ENCODE measurements at places on chromosomes 3 and 15.
A peak's percentile ranks its signal among the peaks of the same experiment; 100 is the strongest.

- no peak overlapping the region for H3K4me3 ChIP-seq
- H3K36me3 ChIP-seq = no peaks in the 10 kb centered on the region
- no peaks in the 10 kb centered on the region for H3K27me3 ChIP-seq
- peaks cover 3% of the 10 kb centered on the region for H3K4me1 ChIP-seq
Measured at GRCh38 chr3:127669541-127670228, 3.1 kb upstream of the ABTB1 start.

GRCh38 chr3:63309768-63310167, 31.7 kb downstream of the SYNPR start:
- H3K4me3 ChIP-seq = no peak overlapping the region
- H3K4me1 ChIP-seq = no peaks in the 10 kb centered on the region
- no peaks in the 10 kb centered on the region for H3K36me3 ChIP-seq
- no peak for DNase-seq
- H3K27me3 ChIP-seq = no peaks in the 10 kb centered on the region
- H3K27ac ChIP-seq = no peak overlapping the region

GRCh38 chr3:52068055-52068571, 11.7 kb upstream of the DUSP7 start:
- H3K36me3 ChIP-seq = no peaks in the 10 kb centered on the region
- H3K27me3 ChIP-seq = no peaks in the 10 kb centered on the region
- DNase-seq = no peak
- H3K27ac ChIP-seq = peak overlapping the region; percentile 72
- no peak overlapping the region for H3K4me3 ChIP-seq

GRCh38 chr3:139260041-139260486, 83.8 kb upstream of the MRPS22 start:
- H3K27me3 ChIP-seq = no peaks in the 10 kb centered on the region
- no peak overlapping the region for H3K4me3 ChIP-seq
- no peaks in the 10 kb centered on the region for H3K36me3 ChIP-seq
- no peak for DNase-seq
- H3K27ac ChIP-seq = no peak overlapping the region

- H3K4me1 ChIP-seq = no peaks in the 10 kb centered on the region
- H3K27ac ChIP-seq = no peak overlapping the region
- no peaks in the 10 kb centered on the region for H3K27me3 ChIP-seq
- no peak for DNase-seq
Measured at GRCh38 chr3:8678751-8679150, 34.2 kb upstream of the SSUH2 start.

GRCh38 chr15:45780352-45780751, 145.5 kb downstream of the SQOR start:
- H3K4me1 ChIP-seq = no peaks in the 10 kb centered on the region
- no peak overlapping the region for H3K27ac ChIP-seq
- H3K4me3 ChIP-seq = no peak overlapping the region
- DNase-seq = no peak
- no peaks in the 10 kb centered on the region for H3K27me3 ChIP-seq

- H3K36me3 ChIP-seq = no peaks in the 10 kb centered on the region
- H3K27me3 ChIP-seq = no peaks in the 10 kb centered on the region
- H3K4me1 ChIP-seq = no peaks in the 10 kb centered on the region
- H3K27ac ChIP-seq = no peak overlapping the region
- H3K4me3 ChIP-seq = no peak overlapping the region
Measured at GRCh38 chr3:94251566-94251965, 188.7 kb downstream of the NSUN3 start.

DNA sequence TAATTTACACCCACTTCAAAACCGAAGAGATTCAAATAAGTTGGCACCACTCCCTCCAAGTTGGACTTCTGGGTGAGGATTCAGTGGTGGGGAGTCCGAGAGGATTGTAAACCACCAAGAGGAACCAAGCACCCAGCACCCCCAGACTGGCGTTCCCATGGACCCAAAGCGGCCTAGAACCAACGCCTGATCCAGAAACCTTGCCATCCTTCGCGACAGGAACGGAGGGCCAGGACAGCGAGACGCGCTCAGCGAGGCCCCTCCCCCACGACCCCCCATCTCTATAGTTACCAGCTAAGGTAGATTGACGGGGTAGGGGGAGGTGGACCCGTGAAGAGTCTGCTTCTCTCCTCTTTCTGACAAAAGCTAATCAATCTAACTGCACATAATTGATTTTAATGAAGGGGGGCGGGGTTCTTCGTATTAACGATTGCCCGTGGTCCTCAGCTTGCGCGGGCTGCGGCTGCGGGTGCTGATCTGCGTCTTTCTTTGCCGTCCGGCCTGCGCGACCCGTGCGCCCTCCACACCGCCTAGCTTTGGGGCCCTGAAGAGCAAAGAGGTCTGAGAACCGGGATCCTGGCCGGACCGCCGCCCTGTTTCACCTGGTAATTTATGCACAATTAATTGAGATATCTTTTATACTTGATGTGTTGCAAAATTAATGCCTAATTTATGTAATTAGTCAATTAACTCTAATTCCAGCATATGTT, 10.9 kb upstream of the FOXB1 start:
- DNase-seq = no peak
- H3K36me3 ChIP-seq = no peaks in the 10 kb centered on the region
- H3K27ac ChIP-seq = no peak overlapping the region
- no peak overlapping the region for H3K4me3 ChIP-seq
- H3K27me3 ChIP-seq = peaks cover 6% of the 10 kb centered on the region

DNA sequence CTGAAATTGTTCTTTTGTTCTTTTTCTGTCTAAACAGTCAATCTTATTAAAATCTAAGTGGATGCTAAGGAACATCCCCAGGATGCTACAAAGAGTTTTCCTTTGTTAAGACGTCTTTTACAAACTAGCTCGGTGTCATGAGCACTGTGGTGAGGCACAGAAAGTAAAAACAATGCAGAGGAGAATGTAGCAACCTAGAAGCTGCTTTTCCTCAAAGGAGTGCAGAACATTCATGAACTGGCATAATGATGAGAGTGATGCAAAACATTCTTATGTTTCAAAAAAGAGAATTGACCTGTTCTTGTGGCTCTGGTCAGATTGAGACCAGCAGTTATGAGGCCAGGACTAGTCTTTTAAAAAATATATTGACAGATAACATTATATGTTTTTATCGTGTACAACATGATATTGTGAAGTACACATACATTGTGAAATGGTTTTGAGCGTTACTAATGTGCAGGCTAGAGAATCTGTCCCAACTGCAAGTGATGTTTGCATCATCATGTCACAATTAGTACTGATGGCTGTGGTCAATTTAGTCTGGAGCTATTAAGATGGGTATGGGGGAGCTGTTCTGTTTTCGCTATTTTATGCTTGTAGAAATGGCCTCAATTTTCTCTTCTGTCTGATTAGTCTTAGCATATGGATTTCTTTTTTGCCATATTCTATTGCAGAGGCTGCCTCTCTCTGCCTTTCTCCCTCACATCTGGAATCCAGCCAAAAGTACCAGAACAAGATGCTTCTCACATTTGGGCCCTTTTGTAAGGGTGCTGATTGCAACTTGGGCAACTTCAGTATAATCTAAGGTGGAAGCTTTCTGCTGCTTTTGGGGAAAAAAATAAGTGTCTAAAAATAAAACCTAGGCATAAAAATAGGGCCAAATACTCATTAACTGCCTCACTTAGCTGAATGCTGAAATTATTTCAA, 50.2 kb downstream of the HHLA2 start:
- H3K27me3 ChIP-seq = no peaks in the 10 kb centered on the region
- no peaks in the 10 kb centered on the region for H3K36me3 ChIP-seq
- H3K4me3 ChIP-seq = no peak overlapping the region
- no peak for DNase-seq

- H3K4me1 ChIP-seq = no peaks in the 10 kb centered on the region
- peak overlapping the region; percentile 1 for H3K27ac ChIP-seq
- no peaks in the 10 kb centered on the region for H3K27me3 ChIP-seq
- no peak for DNase-seq
- no peaks in the 10 kb centered on the region for H3K36me3 ChIP-seq
Measured at GRCh38 chr3:141386611-141387111, 18.4 kb downstream of the ZBTB38 start.

GRCh38 chr3:17182166-17182565, 297.4 kb downstream of the PLCL2 start:
- no peaks in the 10 kb centered on the region for H3K27me3 ChIP-seq
- no peak overlapping the region for H3K27ac ChIP-seq
- no peaks in the 10 kb centered on the region for H3K4me1 ChIP-seq
- DNase-seq = no peak

DNA sequence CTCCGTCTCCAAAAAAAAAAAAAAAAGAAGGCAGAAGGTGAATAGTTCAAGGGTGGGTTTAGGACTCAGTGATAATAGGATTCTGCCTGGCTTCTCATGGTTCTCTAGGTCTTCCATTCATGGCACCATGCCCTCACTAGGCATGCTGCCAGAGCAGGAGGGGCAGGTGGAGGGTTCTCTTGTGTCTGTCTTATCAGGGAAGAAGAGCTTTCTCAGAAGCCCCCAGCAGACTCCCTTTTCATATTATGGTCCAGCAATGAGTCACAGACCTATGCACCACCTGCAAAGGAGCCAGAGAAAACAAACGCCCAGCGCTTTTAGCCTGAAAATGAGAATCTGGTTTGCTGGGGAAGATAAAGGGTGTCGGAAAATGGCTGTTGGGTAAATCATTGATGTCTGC, 3.0 kb downstream of the CCR2 start:
- H3K36me3 ChIP-seq = no peaks in the 10 kb centered on the region
- H3K4me3 ChIP-seq = no peak overlapping the region
- no peak for DNase-seq
- H3K4me1 ChIP-seq = no peaks in the 10 kb centered on the region

DNA sequence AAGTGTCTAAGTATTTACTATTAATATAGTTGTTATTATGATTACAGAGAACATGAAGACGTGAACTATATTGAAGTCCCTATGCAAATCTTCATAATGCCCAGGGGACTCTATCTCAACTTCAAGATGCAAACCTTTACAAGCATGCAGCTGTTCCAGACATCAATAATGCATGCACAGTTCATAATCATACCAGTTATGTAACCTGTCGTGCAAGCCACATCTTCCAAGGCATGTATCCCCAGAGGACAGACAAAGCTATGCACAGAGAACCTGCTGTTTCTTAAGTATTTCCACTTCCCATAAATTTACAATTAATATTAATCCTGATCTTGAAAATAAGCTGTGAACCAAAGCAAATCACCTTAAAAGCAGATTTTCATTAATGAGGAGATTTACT, 534.1 kb downstream of the TUSC7 start:
- no peaks in the 10 kb centered on the region for H3K4me1 ChIP-seq
- H3K27me3 ChIP-seq = no peaks in the 10 kb centered on the region
- no peaks in the 10 kb centered on the region for H3K36me3 ChIP-seq
- no peak overlapping the region for H3K4me3 ChIP-seq

DNA sequence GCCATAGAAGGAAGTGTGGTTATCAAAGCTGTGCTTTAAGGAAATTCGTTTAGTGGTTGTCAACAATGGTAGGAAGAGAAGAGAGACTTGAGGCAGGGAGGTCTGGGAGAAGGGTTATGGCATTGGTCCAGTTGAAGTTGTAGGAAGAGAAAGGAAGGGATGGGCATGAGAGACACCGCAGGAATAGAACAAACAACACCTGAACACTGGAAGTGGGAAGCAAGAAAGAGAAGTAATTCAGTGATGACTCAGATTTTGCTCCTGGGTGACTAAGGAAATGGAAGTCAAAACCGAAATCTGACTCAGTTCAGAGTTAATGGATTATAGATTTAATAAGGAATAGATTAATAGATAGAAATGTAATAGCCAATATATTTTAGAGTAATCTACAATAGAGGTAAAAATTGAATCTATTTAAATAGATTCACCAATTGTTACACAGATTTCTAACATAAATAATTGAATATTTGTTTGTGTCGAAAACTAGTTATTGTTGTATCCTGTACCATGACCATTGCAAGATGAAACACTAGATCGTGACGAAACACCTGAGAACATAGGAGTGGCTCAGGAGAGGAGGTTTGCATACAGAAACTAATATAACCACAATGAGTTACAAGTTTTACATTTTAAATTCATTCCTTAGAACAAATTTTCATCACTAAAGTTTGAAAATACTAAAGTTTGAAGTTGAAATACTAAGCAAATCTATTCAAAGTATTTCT, 36.0 kb downstream of the THBS1 start:
- no peak overlapping the region for H3K27ac ChIP-seq
- no peaks in the 10 kb centered on the region for H3K27me3 ChIP-seq
- H3K36me3 ChIP-seq = no peaks in the 10 kb centered on the region
- no peaks in the 10 kb centered on the region for H3K4me1 ChIP-seq

GRCh38 chr3:46926039-46926438, 48.5 kb downstream of the PTH1R start:
- no peak overlapping the region for H3K4me3 ChIP-seq
- no peaks in the 10 kb centered on the region for H3K27me3 ChIP-seq
- H3K27ac ChIP-seq = no peak overlapping the region
- no peaks in the 10 kb centered on the region for H3K36me3 ChIP-seq

- H3K4me3 ChIP-seq = no peak overlapping the region
- H3K27ac ChIP-seq = no peak overlapping the region
- no peak for DNase-seq
Measured at GRCh38 chr15:31332681-31333071, 6.0 kb downstream of the KLF13 start.

GRCh38 chr3:194137008-194137505, 1.1 kb downstream of the HES1 start:
- peak overlapping the region; percentile 69 for H3K4me3 ChIP-seq
- peak; percentile 45 for DNase-seq
- no peaks in the 10 kb centered on the region for H3K27me3 ChIP-seq
- peaks cover 8% of the 10 kb centered on the region for H3K4me1 ChIP-seq
- peak overlapping the region; percentile 96 for H3K27ac ChIP-seq

- no peaks in the 10 kb centered on the region for H3K36me3 ChIP-seq
- H3K4me3 ChIP-seq = no peak overlapping the region
- H3K4me1 ChIP-seq = no peaks in the 10 kb centered on the region
- peak overlapping the region; percentile 57 for H3K27ac ChIP-seq
Measured at GRCh38 chr3:50575372-50575771, 6.0 kb downstream of the HEMK1 start.
